Glutamatergic neuron (in vitro differentiated cells): ENCODE measurements at places on chromosomes 1 and 21.

DNA sequence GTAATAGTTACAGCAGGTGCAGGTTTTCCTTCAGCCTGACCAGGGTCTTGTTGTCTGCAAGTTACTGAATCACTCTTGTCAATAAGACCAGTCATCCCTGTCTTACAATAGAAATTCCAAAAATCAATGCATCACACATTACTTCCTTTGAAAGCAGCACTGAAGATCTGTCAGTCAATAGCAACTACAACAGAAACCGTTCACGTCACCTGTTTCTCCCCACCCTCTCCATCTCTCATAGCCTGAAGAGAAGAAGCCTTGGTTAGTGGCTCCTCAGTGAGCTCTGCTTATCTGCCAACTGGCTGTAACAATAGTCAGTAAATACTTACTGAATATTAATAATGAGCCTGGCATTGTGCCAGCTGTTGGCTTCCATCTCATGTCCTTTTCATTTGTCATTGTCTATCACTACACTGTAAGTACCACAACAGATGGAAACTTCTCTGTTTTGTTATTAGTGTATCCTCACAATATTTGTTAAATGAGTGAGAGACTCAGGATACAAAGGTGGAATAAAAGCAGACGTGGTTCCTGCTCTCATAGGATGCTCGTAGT, 195.2 kb downstream of the S1PR1 start:
- no peak for DNase-seq
- H3K4me3 ChIP-seq = no peak overlapping the region
- no peaks in the 10 kb centered on the region for H3K4me1 ChIP-seq
- no peaks in the 10 kb centered on the region for H3K27me3 ChIP-seq
- no peak overlapping the region for H3K27ac ChIP-seq
- no peaks in the 10 kb centered on the region for H3K36me3 ChIP-seq

DNA sequence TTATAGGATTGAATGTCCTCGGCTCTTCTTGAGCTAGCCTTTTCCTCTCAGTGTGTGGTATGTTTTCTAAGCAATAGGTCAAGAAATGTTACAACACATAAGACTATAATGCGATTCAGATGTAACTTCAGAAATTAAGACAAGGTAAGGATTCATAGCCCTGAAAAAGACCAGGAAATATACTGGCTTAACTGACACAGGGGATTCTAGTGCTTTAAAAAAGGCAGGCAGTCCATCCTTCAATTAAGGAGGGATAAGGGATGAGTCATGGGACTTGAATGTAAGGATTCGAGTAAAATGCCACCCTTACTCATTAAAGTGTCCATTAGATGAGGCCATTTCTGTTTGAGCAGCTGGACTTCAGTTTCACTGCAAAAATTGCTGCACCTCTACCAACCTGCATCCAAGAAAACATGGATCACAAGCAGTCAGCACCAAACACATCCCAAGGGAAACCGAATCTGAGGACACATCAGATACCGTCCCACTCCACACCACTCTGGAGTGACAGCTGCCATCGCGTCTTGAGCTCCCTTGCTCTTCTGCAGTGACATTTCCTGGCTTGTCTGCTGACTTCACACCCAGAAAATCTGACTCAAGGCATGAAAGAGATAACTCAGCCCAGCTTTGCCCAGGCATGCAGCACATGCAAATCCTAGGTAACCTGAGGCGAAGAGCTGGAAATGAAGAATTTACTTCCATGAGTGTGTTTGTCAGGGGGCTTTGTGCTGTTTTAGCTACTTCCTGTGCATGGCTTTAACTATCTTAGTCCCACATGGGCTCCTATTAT, 37.8 kb downstream of the NGF start:
- peaks cover 22% of the 10 kb centered on the region for H3K4me1 ChIP-seq
- DNase-seq = no peak
- H3K27ac ChIP-seq = no peak overlapping the region
- H3K4me3 ChIP-seq = no peak overlapping the region

- H3K36me3 ChIP-seq = peaks cover 4% of the 10 kb centered on the region
- no peak for DNase-seq
- no peaks in the 10 kb centered on the region for H3K27me3 ChIP-seq
- no peaks in the 10 kb centered on the region for H3K4me1 ChIP-seq
- no peak overlapping the region for H3K27ac ChIP-seq
Measured at GRCh38 chr1:34137411-34137810, 27.6 kb downstream of the CSMD2 start.

GRCh38 chr1:220093361-220094015, 444 bp upstream of the IARS2 start:
- H3K27me3 ChIP-seq = peaks cover 4% of the 10 kb centered on the region
- H3K4me1 ChIP-seq = no peaks in the 10 kb centered on the region
- H3K4me3 ChIP-seq = peak overlapping the region; percentile 46
- no peaks in the 10 kb centered on the region for H3K36me3 ChIP-seq
- H3K27ac ChIP-seq = no peak overlapping the region

DNA sequence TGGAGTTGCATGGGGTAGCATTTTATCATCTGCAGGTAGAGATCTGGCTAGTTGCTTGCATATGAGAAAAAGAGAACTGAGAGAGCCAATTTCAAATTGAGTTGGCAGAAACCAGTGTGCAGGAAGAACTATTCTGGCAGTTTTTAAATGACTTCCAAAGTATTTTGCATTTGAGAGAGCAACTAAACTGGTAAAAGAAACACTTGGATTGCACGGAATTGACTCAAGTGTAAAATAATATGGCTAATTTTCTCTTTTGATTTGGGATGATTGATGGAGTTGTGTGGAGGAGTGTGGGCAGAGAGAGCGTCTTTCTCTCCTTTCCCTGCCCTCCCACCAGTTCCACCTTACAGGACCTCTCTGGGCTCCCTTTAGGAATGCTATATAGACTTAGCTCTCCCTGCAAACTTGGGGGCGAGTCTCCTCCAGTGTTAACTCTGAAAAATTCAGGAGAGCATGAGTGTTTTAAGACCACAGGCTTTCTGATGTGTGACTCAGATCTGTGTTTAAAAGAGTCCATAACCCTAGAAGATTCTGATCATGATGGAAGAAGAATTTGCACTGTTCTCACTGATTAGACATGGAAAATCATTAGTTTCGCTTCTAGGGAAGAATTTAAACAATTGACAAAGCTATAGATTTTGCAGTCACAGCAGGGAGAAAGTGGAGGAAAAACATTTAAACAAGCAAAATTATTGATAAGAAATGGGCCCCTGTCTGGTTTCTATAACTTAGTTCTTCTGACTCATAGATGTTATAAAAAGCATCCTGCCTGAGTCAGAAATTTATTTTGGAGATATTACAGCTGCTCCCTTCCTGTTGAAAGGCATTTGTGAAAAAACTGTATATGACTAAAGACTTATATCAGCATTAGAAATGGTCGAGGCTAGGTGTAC, 24.9 kb upstream of the CTBS start:
- no peak overlapping the region for H3K27ac ChIP-seq
- peaks cover under 1% of the 10 kb centered on the region for H3K27me3 ChIP-seq
- peaks cover 7% of the 10 kb centered on the region for H3K36me3 ChIP-seq
- peaks cover 2% of the 10 kb centered on the region for H3K4me1 ChIP-seq
- no peak overlapping the region for H3K4me3 ChIP-seq

DNA sequence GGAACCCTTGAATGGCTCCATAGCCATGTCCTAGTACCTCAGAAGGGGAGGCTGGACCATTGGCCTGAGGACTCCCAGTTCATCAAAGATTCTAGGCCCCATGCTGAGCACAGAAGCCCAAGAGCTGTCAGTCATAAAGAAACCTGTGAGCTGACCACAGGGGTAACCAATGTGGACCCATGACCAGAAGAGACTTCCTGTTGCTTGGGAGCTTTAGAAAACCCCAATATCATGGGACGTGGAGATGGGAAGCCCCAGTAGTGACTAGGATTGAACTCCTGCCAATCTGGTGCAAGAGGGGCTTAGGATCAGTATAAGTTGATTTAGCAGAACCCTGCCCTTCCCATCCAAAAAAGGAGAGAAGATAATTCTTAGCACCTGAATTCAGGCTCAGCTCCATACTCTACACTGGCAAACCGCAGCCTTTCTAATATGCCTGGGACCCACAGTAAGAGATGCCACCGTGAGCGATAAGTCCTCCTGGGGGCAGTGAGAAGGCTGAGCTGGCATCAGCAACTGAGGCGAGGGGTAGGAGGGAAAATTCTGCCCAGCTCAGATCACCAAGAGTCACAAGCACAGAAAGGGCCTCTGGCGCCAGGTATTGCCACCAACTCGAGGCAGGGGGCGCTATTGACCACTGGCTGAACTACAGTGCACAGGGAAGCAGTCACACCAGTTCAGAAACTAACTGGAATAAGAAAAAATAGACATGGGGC, 108.9 kb downstream of the CAPN8 start:
- no peaks in the 10 kb centered on the region for H3K4me1 ChIP-seq
- H3K36me3 ChIP-seq = no peaks in the 10 kb centered on the region
- DNase-seq = peak; percentile 74
- H3K27ac ChIP-seq = no peak overlapping the region
- no peaks in the 10 kb centered on the region for H3K27me3 ChIP-seq
- H3K4me3 ChIP-seq = no peak overlapping the region

DNA sequence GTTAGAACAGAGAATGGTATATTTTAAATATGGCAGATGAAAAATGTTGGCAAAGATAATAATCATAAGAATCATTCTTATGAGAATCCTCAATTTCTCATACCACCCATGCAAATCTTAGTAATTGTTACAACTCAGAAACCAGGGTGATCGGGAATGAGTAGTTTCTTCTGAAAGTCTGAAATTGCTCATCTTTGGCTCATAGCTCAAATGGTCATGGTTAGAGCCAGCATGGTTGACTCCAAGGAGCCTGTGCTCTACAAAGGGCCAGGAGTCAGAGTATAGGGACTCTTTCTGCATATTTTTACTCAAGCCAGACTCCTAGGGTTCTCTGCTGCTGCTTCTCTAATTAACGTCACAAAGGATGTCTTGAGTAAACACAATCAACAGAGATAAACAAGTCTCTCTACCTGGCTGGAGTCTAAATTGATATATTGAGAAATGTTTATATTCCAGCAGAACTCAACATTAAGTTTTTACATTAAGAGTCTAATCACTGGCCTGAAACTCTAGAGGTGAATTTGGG, 1.9 kb upstream of the ETV3 start:
- peaks cover 11% of the 10 kb centered on the region for H3K4me1 ChIP-seq
- DNase-seq = no peak
- H3K4me3 ChIP-seq = peak overlapping the region; percentile 97
- no peaks in the 10 kb centered on the region for H3K36me3 ChIP-seq
- no peak overlapping the region for H3K27ac ChIP-seq

GRCh38 chr1:37807220-37807554, 403 bp upstream of the C1orf122 start:
- no peaks in the 10 kb centered on the region for H3K27me3 ChIP-seq
- H3K4me1 ChIP-seq = peaks cover 7% of the 10 kb centered on the region
- H3K27ac ChIP-seq = peak overlapping the region; percentile 59
- no peaks in the 10 kb centered on the region for H3K36me3 ChIP-seq

GRCh38 chr1:43995984-43996732, 4.8 kb downstream of the CCDC24 start:
- H3K4me3 ChIP-seq = peak overlapping the region; percentile 61
- no peak for DNase-seq
- no peaks in the 10 kb centered on the region for H3K36me3 ChIP-seq
- peaks cover 4% of the 10 kb centered on the region for H3K4me1 ChIP-seq
- peak overlapping the region; percentile 57 for H3K27ac ChIP-seq

DNA sequence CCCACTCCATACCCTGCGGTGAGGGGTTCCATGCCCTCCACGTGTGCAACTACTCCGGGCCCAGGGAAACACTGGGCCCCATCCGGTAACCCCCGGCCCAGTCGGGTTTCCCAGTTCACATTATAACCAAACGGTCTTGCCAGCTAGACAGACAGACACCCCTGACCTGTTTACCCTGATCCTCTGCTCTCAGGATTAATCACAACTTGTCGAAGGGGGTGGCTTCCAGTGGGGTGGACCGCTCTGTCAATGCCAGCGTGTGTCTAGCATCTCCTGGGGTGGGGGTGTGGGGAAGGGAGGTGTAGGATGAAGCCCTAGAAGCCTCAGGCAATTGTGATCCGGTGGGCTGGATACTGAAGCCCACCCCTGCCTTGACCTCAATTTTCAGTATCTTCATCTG, 4.6 kb upstream of the OLIG2 start:
- peaks cover 19% of the 10 kb centered on the region for H3K4me1 ChIP-seq
- no peaks in the 10 kb centered on the region for H3K36me3 ChIP-seq
- no peak overlapping the region for H3K27ac ChIP-seq
- no peak for DNase-seq
- H3K4me3 ChIP-seq = no peak overlapping the region

GRCh38 chr1:201608635-201609395, 69.9 kb downstream of the NAV1 start:
- H3K27me3 ChIP-seq = peaks cover 3% of the 10 kb centered on the region
- no peak overlapping the region for H3K4me3 ChIP-seq
- no peak overlapping the region for H3K27ac ChIP-seq
- H3K36me3 ChIP-seq = no peaks in the 10 kb centered on the region
- no peak for DNase-seq

- no peaks in the 10 kb centered on the region for H3K4me1 ChIP-seq
- no peak overlapping the region for H3K4me3 ChIP-seq
- H3K36me3 ChIP-seq = peaks cover 4% of the 10 kb centered on the region
- no peak overlapping the region for H3K27ac ChIP-seq
- no peaks in the 10 kb centered on the region for H3K27me3 ChIP-seq
- no peak for DNase-seq
Measured at GRCh38 chr1:119878171-119878570, 18.1 kb downstream of the ADAM30 start.

DNA sequence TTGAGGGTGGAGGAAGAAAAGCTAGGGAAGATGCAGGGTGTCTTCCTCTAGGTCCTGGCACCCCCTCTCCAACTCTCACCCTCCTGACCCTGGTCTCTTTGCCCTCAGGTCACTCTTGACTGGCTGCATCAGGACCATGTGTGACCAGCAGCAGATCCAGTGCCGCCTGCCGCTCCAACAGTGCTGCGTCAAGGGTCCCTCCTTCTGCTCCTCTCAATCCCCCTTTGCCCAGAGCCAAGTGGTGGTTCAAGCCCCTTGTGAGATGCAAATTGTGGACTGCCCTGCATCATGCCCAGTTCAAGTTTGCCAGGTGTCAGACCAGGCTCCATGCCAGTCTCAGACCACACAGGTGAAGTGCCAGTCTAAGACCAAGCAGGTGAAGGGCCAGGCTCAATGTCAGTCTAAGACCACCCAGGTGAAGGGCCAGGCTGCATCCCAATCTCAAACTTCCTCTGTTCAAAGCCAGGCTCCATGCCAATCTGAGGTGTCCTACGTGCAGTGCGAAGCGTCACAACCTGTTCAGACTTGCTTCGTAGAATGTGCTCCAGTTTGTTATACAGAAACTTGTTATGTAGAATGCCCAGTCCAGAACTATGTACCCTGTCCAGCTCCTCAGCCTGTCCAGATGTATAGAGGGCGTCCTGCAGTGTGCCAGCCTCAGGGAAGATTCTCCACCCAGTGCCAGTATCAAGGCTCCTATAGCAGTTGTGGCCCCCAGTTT, 1.8 kb downstream of the KPRP start:
- H3K4me1 ChIP-seq = no peaks in the 10 kb centered on the region
- no peak overlapping the region for H3K4me3 ChIP-seq
- no peak overlapping the region for H3K27ac ChIP-seq
- H3K27me3 ChIP-seq = peaks cover 4% of the 10 kb centered on the region
- no peak for DNase-seq
- H3K36me3 ChIP-seq = no peaks in the 10 kb centered on the region
